ENCODE measurements at places on chromosomes 1 and 21.
A peak's percentile ranks its signal among the peaks of the same experiment; 100 is the strongest.

- DNase-seq = no peak
Observed at GRCh38 chr1:81607086-81607485, 193.6 kb upstream of the ADGRL2 start.

DNA sequence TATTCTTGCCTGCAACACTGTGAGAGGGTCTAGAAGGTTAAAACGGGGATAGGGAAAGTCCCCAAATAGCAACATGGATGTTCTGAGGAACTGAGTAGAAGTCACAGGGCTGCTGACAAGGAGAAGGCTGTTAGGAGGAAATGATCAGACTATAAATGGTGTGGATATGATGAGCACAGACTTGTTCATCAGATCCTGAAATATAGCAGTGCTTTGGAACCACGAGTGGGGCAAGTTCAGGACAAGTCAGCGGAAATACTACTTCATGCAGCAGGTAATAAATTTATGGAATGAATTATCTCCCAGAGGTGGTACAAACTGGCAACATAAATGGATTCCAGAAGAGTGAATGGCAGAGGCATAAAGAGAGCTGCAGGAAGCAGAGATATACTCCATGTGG lies 3.2 kb upstream of the KIAA0040 start:
- no peak for DNase-seq

DNA sequence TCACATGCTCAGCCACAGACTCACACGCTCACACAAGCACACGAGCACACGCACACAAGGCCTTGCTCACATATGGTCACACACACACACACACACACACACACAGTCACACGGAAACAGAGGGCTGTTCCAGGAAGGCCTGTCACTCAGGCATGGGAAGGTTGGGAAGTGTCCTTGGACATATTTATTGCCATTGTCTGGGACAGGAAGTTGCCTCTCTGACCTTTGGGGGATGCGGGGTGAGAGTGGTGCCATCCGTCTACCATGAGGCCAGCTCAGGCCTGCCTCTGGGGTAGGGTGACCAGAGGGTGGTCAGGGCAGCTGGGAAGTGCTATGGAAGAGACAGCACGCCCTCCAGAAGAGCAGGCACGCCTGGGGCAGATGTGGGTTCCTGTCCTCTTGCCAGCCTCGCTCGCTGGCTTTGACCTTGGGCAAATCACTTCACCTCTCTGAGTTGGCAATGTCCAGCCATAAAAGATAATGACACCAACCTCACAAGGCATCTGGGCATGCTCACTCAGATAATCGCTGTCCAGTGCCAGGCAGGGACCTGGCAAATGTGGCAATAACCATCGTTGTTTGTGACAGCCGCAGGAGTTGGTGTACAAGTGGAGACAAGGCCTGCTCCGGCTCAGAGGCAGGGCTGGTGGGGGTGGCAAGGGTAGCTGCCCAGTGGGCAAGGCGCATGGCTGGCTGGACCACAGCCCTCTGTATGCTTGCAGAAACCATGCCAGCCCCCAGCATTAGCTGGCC lies 8.0 kb upstream of the GUCA2A start:
- no peak for DNase-seq

DNA sequence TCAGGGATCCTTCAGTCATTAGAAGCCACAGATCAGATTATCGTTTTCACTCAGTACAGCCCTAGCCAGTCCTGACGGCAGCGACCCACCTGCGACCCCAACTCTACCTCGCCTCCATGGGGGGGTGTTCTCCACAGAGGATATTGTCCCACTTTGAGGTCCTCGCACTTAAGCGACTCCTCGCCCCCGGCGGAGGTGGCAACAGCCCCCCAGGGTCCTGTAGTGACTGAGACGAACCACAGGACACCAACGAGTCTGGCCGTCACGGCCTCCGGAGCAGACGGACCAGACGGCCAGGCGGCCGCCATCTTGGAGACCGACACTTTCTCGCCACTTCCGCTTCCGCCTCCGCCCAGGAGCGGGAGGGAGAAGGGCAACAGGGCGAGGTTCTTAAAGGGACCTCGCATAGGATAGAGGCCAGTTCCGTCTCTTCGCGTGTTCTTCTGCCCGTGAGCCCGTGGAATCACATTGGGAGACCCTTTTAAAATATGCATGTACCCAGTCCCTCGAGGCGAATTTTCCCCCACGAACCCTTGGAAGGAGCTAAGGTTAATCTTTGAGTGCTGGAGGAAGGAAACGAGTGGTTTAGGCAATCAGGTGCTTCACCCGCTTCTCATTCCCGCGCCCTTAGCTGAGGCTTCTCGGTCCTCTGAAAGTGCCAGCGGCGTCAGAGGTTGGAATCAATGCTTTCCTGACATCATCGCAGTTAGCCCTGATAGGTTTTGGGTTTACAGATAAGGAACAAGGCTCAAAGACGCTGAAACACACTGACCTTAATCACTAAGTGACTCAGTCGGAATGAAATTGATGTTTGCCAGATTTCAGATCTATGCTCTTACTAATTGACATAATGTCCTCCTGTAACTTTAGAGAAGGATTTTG lies at the start of gene TM2D1:
Gene TM2D1, minus strand, starts transcription at position 329 of the 882 bp plus-strand sequence. Its CDS starts 21 bp downstream, at position 308.
- DNase-seq = peak; percentile 93

- peak; percentile 56 for DNase-seq
Observed at GRCh38 chr1:10755970-10756521, 40.4 kb downstream of the CASZ1 start.

GRCh38 chr1:64917328-64917861 lies 49.0 kb downstream of the JAK1 start:
- peak; percentile 65 for DNase-seq

GRCh38 chr1:28517649-28517999 lies 11.8 kb downstream of the RCC1 start:
- no peak for DNase-seq

DNA sequence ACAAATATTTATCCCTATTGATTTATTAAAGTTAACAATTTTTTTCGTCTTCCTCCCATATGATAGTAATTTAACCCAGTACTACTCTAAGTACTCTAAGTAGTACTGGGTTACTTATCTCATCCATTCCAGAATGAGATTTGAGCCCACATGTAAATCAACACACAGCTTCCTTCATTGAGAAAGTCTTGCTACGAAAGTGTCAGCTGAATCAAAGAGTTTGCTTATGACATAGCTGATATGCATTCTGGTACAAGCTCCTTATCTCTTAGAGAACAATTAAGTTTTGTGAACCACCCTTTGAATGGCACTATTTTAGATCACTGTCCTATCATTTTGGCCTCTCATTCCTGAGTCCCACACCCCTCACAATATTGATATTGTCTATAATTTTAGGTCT lies 2.4 kb upstream of the SLC44A3 start:
- no peak for DNase-seq
